Right renal cortex interstitium (tissue), 3 donors: ENCODE measurements at places on chromosomes 6 and 20.

DNA sequence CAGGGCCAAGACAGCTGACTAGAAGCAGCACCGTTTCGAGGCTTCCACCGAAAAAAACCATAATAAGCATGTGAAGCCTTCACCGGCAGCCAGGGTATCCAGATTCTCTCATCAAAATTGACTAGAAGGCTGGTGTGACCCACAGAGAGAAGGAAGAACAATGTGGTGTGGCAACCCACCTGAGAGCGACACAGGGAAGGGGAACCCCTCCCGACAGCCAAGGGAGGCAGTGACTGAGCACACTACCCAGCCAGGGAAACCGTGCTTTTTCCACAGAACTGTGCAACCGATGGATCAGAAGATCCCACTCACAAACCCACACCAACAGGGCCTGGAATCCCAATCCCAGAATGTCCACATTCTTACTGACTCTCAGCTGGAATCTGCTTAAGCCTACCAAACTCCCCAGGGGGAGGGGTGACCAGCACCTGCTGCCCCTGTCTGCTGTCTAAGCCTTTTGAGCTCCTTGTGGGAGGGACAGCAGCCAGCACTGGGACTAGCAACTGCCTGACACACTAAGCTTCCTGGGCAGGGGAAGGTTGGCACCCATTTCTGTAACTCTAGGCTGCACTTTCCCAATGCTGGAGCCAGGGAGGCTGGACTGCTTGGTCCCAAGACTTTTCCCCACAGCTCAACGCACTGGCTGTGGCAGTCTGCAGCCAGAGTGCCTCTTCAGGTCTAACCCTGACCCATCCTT lies 231.9 kb upstream of the FAM83B start:
- no peak for DNase-seq

- no peak for DNase-seq
These were observed 40.9 kb downstream of the TM9SF4 start for GRCh38 chr20:32150291-32150848.

GRCh38 chr20:51381557-51381956 lies 161.0 kb downstream of the NFATC2 start:
- DNase-seq, result no peak

DNA sequence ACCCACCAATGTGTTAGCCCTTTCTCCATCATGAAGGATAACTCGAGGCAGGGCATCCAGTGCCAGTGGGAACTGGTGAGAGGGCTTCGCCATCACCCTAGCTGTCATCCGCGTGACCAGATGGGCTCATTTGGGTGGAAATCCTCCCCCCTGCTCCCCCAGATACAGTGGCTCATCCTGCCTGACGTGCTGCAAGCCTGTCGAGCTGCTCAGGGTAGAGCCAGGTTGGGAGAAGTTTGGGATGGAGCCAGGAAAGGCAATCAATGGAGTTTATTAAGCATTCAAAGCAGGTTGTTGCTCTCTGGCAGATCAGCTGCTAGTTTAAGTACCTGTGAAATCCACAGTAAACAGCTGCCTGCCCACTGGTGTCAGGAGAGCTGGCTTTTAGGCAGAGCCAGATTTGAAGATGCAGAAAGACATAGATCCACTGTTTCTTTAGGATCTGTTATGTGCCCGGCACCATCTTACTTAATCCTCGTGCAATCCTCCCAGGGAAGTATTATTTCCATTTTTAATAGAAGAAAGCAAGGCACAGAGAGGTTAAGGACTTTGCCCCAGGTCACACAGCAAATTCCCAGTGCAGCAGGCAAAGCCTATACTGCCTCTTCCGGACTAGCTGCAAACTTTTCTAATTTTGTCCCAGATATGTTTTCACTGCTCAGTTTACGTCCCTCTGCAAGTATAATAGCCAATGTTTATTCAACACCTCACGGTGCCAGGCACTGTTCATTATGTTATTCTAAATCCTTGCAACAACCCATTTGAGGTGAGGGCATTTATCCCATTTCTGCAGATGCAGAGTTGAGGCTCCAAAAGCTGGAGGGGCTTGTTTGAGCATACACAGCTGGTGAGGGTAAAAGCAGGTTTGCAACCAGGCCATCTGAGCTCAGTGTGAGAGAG lies 54.1 kb upstream of the KCNG1 start:
- no peak for DNase-seq

DNA sequence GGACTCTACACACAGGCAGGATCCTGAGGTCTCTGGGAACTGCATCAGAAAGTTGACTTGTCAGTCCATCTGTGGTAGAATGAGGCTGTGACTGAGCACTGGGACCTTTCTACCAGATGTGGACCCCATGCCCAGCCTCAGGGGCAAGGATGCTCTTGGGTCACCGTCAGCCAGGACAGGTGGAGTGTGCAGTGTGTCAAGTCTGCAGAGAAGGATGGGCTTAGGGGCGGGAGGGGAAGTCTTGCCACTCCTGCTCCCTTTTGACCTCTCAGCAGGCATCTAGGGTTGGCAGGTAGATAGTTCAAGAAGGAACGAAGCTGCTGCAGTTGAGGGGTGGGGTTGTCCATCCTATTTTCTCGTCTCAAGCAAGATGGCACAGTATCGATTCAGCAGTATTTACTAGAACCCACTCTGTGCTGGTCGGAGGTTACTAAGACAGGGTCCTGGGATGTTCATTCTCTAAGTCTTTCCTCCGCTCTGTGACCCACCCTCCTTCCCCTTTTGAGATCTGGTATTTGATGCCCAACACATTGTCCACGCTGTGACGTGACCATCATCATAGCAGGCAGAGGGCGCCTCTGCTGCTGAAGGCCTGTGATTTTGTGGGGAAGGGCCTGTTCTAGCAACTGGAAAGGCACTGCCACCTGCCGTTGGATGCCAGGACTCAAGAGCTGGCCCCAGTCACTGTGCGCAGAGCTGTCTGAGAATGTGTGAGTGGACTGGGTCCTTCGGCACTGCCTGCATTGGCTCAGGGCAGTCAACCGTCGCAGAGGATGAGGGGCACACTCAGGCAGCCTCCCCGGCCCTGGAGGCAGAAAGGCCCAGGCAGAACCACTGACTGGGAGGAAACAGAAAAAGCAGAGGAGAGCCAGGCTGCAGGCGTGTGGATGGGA lies 23.2 kb downstream of the RBCK1 start:
- no peak for DNase-seq

- DNase-seq, result no peak
These were observed 30.0 kb downstream of the CDKAL1 start for GRCh38 chr6:20564269-20564668.

DNA sequence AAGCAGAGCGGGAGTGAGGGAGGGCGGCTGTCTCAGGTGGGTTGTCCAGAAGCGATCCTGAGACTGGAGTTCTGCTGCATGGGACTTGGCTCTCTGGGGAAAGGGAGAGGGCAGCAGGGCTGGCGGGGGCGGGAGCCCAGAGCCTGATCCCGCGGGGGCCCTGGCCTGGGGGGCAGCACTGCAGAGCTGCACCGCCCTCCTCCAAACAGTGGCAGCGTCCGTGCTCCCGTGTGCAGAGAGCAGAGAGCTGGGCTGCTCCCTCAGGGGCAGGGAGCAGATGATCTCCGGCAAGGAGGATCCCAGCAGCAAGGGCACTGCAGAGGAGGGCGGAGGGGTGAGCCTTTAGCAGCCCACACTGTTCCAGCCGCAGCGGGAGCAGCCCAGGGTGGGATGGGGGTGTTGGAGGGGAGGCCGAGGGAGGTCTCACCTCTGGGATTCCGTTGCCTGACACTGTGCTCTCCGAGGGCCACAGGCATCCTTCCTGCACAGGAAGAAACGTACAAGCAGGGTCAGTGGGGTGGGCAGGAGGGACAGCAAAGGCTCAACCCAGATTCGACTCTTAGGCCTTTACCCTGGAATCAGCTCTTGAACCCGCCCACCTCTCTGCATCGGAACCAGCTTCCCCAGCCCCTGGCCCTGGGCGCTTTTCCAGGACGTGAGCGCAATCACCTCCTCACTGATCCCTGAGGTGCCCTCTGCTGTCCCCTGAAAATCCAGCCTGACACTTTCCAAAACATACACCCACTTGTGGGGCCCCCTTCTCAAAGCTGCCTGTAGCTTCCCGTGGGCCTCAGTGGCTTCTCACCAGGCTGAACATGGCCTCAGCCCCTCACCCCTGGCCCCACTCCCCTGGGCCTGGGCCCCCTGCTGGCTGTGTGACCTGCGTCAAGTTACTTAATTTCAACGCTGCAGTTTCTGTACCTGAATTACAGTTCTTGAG lies 32.6 kb upstream of the ZBP1 start:
- no peak for DNase-seq

GRCh38 chr6:28478518-28478917 lies 35.2 kb upstream of the ZSCAN23 start:
- DNase-seq, result no peak

DNA sequence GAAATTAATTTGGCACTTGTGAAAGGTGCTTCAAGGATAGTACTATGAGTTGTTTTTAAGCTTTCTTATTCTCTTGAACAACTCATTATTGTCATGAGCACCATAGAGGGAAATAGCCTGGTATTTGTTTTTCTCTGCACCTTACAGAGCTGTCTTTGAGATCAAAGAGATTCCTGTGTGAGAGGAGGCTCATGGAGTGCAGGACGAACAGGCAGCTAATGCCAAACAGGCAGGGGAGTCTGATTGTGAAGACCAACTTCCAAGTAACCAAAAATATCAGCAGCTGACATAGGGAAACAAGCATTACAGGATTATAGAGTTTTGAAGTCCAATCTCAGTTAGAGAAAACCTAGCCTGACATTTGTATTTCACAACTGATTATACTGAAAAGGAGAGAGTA lies 110.6 kb upstream of the TENT5A start:
- DNase-seq, result no peak

GRCh38 chr6:195861-196360 lies 96.4 kb upstream of the DUSP22 start:
- no peak for DNase-seq

DNA sequence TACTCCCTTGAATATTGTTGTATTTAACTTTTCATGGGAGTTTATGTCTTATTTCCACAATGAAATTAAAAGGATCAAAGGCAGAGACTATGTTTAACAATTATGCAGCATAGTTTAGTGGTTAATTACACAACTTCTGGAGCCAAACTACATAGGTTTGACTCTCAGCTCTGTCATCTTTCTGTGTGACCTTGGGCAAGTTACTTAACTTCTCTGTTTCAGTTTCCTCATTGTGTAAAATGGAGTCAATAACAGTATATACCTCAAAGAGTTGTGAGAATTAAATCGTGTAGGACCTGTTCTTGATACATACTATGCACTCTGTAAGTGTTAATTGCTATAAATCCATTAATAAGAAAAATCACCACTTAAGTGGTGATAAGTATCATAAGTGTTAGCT lies 48.3 kb downstream of the BTBD9 start:
- no peak for DNase-seq

GRCh38 chr6:87139236-87139635 lies 16.1 kb upstream of the ZNF292 start:
- DNase-seq, result no peak

DNA sequence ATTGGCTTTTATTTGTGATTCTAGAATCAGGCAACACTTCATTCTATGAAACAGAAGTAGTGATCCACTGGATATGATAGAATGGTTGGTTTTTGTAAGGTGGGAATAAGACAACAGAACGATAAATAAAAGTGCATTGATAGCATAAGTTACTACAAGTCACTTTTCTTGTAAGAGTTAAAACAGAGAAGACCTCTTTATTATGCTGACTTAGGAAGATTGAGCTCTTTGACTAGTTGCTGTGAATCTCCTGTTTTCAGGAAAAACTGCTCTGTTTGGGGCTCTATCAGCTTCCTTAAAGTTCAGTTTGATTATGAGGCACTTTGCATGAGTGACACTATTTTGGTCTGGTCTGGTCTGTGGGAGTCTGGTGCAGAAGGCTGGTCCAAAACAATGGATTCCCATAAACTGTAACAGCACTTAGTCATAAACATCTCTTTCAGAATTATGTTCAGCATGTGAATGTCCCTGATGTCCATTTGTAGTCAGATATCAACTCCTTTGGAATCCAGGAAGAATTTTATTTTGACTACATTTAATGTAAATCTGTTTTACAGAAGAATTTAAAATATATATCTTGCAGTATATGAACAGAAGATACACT lies 35.0 kb upstream of the DSE start:
- no peak for DNase-seq

GRCh38 chr6:45076217-45076930 lies 251.8 kb upstream of the RUNX2 start:
- no peak for DNase-seq

DNA sequence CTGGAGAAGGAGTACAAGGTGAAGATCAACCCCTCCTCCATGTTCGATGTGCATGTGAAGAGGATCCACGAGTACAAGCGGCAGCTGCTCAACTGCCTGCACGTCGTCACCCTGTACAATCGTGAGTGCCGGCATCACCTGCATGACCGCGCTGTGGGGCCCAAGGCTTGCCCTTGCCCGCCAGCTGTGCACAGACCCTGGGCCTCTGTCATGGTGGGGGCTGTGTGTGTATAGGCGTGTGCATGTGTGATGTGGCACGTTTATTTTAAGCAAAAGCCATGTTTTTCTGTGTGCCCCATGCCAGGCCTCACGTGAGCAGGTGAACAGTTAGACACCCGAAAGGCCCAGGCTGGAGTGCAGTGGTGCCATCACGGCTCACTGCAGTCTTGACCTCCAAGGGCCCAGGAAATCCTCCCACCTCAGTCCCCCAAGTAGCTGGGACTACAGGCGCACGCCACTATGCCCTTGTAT lies 36.3 kb downstream of the PYGB start:
- no peak for DNase-seq

GRCh38 chr6:169454204-169454871 lies 200.7 kb upstream of the THBS2 start:
- no peak for DNase-seq

GRCh38 chr6:28817808-28818145 lies 106.0 kb downstream of the TRIM27 start:
- no peak for DNase-seq

DNA sequence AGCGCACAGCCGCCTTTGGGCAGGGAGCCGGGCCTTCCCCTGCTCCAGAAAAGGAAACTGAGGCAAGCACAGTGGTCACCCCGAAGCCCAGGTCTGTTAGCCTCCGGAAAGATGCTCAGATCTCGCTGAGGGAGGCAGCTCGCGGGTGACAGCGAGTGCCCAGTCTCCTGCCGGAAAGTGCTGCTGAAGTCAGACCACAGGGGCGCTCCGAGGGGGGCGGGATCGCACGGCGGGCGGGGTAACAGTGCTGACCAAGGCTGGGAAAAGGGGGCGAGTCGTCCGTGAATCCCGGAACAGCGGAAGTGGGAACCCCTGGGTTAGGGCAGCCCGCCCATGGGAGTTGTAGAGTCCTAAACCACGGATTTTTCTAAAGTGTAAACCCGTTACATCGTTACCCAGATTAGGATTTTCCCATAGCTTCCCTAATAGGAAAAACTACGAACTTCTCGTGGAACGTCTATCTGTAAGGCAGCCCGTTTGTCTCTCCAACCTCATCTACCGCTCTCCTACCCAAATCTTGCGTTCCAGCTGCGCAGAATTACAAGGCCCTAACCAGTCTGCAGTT lies 504 bp downstream of the VPS16 start:
- DNase-seq, result peak; percentile 13

- peak; percentile 7 for DNase-seq
These were observed 645.0 kb downstream of the PHF3 start for GRCh38 chr6:64280569-64280968.

- no peak for DNase-seq
These were observed 236.7 kb downstream of the CDC5L start for GRCh38 chr6:44624226-44624625.
